ENCODE measurements at places on chromosomes 2 and 18.

- no peak for DNase-seq
- no peak overlapping the region for H3K27ac ChIP-seq
- H3K36me3 ChIP-seq, result no peaks in the 10 kb centered on the region
Observed at GRCh38 chr2:13000664-13001363, 284.1 kb downstream of the TRIB2 start.

DNA sequence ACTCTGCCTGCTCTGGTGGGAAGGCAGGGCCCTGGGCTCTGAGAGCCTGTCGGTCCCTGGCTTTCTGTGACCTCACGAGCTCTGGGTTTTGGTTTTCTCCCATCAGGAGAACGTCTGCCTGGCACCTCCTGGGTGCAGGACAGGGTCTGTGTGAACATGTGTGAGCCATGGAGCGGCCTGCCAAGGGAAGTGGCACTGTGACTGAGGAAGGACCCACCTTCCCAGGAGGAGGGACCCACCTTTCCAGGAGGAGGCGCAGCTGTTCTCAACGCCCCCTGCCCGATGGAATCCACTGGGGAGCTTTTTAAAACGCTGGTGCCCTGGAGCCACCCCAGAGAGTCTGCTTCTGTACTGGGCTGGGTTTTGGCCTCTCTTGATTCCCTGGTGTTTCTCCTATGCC, 168.7 kb downstream of the GLI2 start:
- no peaks in the 10 kb centered on the region for H3K27me3 ChIP-seq
- H3K27ac ChIP-seq, result no peak overlapping the region
- H3K4me3 ChIP-seq, result no peak overlapping the region
- no peaks in the 10 kb centered on the region for H3K4me1 ChIP-seq
- no peaks in the 10 kb centered on the region for H3K36me3 ChIP-seq
- DNase-seq, result no peak

DNA sequence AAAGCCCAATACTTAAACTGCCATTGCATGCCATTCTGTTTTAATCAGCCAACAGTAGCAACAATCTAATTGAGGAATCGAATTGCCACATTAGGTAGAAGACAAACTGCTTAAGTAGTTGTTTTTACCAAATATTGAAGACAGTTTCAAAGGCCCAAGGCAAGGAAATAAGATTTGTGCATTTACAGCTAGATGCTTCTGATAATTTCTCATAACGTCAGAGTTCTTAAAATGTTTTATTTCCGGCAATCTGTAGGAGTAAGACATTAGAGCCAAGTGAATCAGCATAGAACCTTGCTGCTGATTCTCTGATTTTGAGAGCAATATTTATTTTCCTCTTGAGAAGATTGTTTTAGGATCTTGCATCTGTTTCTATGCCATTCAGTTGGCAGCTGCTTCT, 174.3 kb downstream of the RBM43 start:
- no peaks in the 10 kb centered on the region for H3K4me1 ChIP-seq
- H3K27me3 ChIP-seq, result no peaks in the 10 kb centered on the region
- H3K36me3 ChIP-seq, result no peaks in the 10 kb centered on the region
- H3K4me3 ChIP-seq, result no peak overlapping the region
- no peak for DNase-seq
- H3K27ac ChIP-seq, result no peak overlapping the region

DNA sequence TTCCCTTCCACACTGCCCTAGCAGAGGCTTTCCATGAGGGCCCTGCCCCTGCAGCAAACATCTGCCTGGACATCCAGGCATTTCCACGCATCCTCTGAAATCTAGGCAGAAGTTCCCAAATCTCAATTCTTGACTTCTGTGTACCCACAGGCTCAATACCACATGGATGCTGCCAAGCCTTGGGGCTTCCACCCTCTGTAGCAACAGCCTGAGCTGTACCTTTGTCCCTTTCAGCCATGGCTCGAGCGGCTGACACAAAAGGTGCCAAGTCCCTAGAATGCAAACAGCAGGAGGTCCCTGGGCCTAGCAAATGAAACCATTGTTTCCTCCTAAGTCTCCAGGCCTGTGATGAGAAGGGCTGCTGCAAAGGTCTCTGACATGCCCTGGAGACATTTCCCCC, 744.5 kb upstream of the LINC00305 start:
- H3K4me3 ChIP-seq, result no peak overlapping the region
- no peaks in the 10 kb centered on the region for H3K27me3 ChIP-seq
- DNase-seq, result no peak
- no peaks in the 10 kb centered on the region for H3K4me1 ChIP-seq
- no peak overlapping the region for H3K27ac ChIP-seq

DNA sequence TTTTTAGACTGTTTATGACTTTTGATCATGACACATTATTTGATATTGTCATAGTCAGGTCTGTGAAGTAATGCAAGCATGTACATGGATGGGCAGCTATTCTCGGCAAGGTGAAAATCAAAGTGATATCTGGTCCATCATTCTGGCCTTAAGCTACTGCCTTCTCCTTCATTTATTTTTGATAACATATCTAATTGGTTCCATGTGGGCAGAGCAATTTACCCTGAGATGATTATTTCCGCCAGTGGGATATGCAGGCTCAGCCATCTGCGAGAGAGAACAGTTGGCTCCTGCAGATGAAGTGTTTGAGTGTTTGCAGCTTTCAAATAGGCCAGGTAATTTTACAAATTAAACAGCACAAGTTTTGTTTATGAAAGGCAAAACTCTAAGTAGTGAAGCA, 116.4 kb downstream of the LYPD6 start:
- H3K27me3 ChIP-seq, result peaks cover 7% of the 10 kb centered on the region
- no peaks in the 10 kb centered on the region for H3K36me3 ChIP-seq
- H3K4me1 ChIP-seq, result no peaks in the 10 kb centered on the region
- DNase-seq, result no peak
- H3K4me3 ChIP-seq, result no peak overlapping the region

DNA sequence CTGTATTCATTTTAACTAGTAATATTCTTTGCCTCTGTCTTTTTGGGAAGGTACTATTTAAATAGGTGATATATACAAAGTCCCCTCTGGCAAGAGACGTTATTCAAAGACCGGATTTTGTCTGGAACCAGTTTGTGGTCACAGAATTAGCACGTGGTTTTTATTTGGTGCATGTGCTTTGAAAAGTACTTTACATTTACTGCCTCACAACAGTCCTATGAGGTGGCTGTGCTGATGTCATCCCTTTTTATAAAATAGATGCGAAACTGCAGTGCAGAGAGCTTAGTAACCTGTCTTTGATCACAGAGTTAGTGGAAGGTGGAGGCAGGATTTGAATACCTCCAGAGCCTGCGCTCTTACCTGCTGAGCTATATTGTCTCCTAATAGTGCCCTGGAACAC, 4.0 kb downstream of the LPIN1 start:
- H3K27ac ChIP-seq, result peak overlapping the region; percentile 27
- peaks cover 77% of the 10 kb centered on the region for H3K4me1 ChIP-seq
- no peak overlapping the region for H3K4me3 ChIP-seq
- DNase-seq, result no peak
- no peaks in the 10 kb centered on the region for H3K36me3 ChIP-seq

Data from lower lobe of right lung (tissue), 2 donors.